T-helper 9 cell (primary cell): ENCODE measurements at places on chromosomes 6 and 20.

GRCh38 chr6:39091220-39091619 is 23.8 kb downstream of the SAYSD1 start:
- DNase-seq = no peak

GRCh38 chr6:166772518-166772917 is 145.5 kb upstream of the RPS6KA2 start:
- no peak for DNase-seq

GRCh38 chr6:82385961-82386360 is 22.3 kb downstream of the TPBG start:
- DNase-seq = no peak

DNA sequence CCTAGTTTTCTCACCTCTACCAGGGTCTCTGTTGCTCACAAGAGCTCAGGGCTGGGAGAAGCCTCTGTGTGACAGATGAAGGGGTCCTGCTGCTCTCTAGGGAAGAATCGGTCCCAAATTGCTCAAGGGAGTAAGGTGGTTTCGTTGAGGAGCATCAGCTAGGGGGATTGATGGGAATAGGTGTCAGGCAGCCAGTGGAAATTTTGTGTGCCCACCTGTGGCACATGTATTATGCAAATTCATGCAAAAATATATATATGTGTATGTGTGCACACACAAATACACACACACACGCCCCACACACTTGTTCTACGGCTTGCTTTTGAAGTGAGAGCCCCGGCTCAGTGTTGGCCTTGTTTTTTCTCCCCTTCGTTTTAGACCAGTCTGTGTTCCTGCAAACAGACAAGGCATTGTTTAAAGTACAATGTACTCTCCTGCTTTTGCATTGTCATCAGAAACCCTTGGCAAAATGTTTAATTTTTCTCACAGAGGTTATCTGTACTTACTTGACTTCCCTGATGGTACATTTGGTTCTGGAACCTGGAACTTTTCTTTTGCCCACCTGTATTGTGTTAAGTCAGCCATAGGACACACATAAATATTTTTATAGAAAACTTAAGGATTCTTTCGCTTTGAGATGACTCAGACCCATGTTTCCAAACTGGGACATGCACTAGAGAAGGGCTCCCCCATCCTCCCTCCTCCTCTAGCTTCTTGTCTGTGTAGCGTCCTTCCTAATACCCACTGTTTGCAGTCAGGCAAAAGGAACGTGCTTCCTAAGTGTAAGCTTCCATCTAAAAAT is 26.7 kb downstream of the FOXO3 start:
- no peak for DNase-seq

- no peak for DNase-seq
Measured at GRCh38 chr20:38170826-38171674, 6.0 kb upstream of the TGM2 start.

DNA sequence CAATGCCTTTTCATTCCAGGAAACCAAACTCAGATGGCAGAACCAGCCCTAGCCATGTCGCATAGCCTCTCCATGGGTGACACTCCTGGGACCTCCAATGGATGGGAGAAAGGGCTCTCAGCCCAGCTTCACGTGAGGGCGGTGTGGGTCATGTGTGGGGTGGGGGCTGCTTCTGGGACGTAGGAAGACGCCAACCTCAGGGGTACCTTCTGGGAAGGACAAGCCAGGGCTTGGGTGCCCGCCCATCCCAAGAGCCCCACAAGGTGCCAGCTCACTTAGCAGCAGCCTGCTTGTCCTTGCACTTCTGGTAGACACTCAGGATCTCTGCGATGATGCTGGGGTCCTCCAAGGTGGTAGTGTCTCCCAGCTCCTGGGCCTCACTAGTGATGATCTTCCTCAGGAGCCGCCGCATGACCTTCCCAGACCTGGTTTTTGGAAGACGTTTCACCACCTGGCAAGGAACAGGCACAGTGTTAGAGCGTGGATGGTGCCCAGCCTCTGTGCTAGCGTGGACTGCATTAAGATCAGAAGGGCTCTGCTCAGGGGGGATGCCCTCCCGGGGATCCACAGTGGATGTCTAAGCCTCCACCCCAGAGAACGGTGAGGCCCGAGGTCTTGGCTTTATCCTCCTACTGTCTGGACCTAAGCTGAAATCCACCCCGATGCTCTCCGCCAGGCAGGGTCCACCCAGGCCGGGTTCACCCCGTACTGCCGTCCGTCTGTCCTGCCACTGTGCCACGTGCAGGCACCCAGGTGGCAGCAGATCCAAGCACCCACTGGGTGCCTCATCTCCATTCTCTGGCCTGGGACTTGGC is 15.1 kb upstream of the APMAP start:
- no peak for DNase-seq

- no peak for DNase-seq
Measured at GRCh38 chr6:11392778-11393507, 144.6 kb upstream of the TMEM170B start.

- no peak for DNase-seq
Measured at GRCh38 chr20:50261471-50262212, 71.0 kb downstream of the CEBPB start.

DNA sequence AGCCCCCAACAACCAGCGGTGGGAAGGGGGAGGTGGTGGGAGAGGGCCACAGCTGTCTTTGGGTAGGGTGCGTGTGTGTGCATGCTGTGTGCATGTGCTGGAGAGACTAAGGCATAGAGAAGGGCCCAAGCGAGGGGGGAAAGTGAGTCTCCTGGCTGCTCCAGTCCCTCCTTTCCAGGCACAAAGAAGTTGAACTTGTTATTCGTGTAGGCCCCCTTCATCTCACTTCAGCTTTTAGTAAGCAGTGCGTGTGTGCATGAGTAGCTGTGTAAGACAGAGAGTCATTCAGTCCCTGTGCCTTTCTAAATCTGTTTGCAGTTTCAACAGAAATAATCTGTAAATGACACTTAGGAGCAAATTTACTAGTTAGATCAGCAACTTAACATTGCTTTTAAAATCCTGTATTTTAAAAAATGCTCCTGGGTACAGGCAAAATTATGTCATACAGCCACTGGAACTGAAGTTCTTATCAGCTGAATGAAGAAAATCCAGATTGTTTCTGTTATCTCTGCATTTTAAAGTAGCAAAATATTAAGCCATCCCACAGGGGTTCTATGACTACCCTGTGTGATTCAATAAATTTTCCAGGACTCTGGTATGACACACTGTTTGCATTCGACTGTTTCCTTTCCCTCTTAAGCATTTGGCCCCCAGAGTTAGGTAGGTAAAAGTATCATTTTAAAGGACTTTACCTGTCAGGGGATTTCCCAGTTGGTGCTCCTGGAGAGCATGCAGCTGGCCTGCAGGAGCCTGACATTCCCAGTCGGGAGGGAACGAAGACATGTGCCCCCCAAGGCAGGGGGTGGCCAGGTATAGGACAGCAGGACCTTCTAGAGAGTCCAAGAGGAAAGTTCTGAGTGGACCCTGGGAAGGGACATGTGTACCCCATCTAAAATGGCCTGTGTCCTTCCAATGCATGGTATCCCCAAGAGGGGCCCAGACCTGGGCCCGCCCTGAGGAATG is 39.0 kb downstream of the MTRES1 start:
- DNase-seq = no peak

DNA sequence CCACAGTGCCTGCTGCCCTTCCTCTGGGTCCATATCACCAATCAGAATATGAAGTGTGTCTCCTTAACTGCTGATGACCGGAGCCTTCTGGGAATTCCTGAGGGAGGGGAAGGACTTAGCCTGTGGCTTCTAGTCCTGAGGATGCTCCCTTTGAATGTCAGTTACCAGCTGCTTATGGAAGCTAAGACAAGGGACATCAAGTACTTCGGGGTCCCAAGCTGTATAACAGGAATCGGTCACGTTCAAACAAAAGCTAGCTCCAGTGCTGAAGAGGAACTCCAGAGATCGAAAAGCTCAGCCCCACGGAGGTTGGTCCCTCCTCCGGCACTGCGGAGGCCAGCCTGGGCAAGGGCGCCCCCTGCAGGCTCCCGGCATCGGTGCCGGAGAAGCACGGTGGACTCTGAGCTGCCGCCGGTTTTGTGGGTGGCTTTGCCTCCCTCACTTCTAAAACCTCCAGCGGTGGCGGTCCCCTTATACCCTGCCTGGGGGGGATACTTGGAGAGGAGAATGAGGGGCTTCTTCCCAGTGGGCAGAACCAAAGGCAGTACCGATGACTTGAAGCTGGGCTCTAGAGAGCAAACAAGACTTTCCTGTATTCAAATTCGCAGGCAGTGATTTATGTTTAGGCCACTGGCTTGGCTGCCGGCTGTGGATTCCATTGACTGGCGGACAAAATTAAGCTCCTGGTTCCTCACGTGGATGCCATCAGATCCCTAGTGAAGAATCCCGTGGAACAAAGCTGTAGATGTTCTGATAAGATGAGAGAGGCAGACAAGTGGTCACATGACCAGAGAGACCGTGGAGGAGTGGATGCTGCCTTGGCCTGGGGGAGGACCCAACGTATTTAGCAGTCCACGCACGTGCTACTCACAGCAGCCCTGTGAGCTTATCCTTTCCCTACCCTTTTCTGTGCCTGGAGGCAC is 16.2 kb upstream of the UBR2 start:
- DNase-seq = peak; percentile 86

DNA sequence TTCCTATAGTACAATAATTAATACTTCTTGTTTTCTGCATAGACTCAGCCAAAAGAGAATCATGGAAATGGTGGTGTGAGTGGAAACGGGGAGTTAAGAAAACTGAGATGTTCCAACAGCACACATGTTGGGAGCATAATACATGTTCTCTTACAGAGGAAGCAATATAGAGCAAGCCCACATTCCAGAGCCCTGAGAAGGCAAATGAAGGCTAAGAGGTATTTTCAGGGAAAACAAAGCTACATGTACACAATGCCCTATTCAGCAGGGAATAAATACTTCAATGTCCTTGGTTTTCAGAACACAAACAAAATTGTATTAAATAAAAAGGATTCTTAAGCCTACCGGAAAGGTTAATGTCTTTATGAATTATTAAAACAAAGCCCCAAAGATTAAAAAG is 35.1 kb upstream of the SMIM8 start:
- DNase-seq = no peak

DNA sequence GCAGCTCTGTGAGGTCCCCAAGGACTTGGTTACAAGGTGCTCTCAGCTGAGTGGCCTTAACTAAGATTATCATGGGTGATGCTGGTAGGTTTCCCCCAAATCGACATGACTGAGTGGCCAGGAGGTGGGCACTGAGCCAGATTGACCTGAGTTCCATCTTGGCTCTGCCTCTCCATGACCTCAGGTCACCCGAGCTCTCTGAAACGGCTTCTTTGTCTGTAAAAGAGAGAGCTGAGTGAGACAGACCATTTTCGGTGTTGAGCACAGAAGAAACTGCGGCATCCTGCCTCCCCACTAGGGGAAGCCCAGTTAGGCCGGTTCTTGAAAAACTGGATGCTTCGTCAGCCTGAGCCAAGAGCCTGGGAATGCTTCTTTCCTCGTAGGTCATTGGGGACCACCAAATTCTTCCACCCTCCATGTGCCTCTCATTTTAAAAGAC is 14.1 kb upstream of the STX16 start:
- DNase-seq = no peak

DNA sequence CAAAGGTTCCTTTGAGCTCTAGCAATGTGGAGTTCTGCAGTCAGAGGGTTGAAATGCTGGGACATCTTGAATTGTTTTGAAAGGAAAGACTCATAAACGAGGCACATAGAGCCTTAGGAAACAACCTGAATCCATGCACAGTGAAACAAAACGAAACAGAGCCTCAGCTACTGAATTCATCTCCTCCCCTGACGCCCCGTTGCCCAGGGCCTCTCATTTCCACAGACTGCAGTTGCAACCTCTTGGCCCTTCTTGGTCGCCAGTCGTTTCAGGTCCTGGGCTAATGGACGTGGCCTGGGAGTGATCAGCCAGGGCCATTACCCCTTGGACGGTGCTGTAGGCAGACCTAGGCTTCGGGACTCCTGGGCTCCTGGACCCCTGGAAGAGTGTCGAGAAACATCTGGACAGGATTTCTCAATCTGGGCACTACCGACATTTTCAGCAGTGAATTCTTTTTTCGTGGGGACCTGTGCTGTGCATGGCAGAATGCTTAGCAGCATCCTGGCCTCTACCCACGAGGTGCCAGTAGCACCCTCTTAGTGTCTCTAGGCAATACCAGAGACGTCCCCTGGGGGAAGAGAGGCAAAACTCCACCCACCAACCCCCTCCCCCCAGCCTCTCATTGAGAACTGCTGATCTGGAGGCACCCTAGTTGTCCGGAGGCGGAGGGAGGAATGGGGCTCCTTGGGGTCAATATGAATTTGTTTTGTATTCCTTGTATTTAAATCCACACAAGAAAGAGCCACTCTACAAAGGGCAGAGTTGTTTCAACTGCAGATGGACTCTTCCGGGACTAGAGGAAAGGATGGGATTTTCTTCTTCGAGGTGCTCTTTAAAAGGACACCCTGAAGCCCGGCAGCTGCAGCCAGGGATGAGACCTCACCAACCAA is 50.2 kb downstream of the TMEM242 start:
- peak; percentile 12 for DNase-seq

GRCh38 chr6:169370054-169370453 is 116.4 kb upstream of the THBS2 start:
- DNase-seq = no peak

- DNase-seq = no peak
Measured at GRCh38 chr20:7748624-7749023, 191.6 kb downstream of the HAO1 start.

- DNase-seq = no peak
Measured at GRCh38 chr20:18388860-18389259, 78.0 kb downstream of the DZANK1 start.

- no peak for DNase-seq
Measured at GRCh38 chr6:137217801-137218472, 1.2 kb downstream of the IFNGR1 start.

- no peak for DNase-seq
Measured at GRCh38 chr6:17621003-17621402, 20.9 kb downstream of the FAM8A1 start.

DNA sequence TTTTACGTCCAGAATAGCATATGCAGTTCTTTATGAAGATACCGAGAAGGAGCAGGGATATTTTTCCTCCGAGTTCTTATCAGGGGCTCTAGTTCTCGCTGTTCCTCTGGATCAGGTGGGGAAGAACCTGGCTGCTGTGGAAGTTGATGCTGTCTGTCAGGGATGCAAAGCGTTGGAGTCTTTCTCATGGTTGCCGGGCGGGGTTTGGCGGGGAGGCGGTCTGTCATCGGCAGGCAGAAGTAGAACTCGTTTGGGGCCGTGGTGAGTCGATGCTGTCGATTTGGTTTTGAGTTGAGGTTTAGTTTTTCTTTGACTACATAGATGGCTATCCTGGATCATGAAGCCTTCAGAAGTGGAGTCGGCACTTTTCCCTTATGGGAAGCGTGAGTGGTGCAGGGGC is 691.2 kb downstream of the QKI start:
- no peak for DNase-seq

- no peak for DNase-seq
Measured at GRCh38 chr6:73932866-73933265, 236.9 kb downstream of the CD109 start.

GRCh38 chr6:130982941-130983456 is 80.0 kb downstream of the EPB41L2 start:
- no peak for DNase-seq

GRCh38 chr6:142804490-142804889 is 140.5 kb downstream of the HIVEP2 start:
- DNase-seq = no peak
